ENCODE measurements at places on chromosomes 1 and 21. TPM values are rescaled to one million over a fixed set of nuclear protein-coding genes. Genes with fewer than 3 reads are reported as not detected.

- H3K36me3 ChIP-seq: peaks cover 65% of the 10 kb centered on the region
- no peaks in the 10 kb centered on the region for H3K27me3 ChIP-seq
- no peak overlapping the region for H3K27ac ChIP-seq
- H3K4me3 ChIP-seq: no peak overlapping the region
- no peak for DNase-seq
These were observed 144.5 kb upstream of the L1TD1 start for GRCh38 chr1:62050165-62050564.

DNA sequence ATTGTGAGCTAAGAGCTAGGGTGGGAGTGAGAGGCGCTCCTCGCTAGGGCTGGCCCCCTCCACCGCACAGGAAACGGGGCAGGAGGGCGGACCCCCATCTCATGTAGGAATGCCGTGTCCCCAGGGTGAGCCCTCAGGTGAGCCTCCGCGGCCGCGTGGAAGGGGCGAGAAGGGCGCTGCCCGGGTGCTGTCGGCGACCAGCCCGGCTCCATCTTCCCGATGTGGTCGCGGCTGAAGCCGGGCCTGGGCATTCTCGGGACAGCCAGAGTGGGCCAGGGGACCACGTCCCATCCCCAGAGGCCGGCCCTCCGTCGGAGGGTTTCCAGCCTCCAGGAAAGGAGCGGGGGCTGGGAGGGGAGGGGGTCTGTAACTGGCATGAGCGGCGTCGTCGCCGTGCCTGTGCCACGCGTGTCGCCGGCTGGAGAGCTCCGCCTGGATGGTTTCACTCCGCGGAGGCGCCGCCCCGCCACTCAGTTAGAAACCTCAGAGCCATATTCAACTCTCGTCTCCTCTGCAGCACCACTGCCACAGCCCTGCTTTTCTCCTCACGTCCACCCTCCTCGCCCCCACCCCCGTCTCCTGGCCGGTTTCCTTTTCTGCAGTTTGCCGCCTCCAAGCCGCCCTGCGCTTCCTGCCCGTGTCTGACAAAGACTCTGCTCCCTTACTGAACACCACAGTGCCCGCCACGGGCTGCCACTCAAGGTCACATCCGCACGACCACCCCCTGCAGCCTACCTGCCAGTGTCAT, at the start of gene TMEM269:
TMEM269 (plus strand) TSS at position 46 of the 748 bp plus-strand sequence. CDS start 4,903 bp downstream, outside the sequence.
- DNase-seq: no peak
- peaks cover 12% of the 10 kb centered on the region for H3K27me3 ChIP-seq
- H3K27ac ChIP-seq: peak within 1 kb of the TSS; percentile 32
- H3K36me3 ChIP-seq: no peaks in the 10 kb centered on the region
- H3K4me1 ChIP-seq: peaks cover 10% of the 10 kb centered on the region

DNA sequence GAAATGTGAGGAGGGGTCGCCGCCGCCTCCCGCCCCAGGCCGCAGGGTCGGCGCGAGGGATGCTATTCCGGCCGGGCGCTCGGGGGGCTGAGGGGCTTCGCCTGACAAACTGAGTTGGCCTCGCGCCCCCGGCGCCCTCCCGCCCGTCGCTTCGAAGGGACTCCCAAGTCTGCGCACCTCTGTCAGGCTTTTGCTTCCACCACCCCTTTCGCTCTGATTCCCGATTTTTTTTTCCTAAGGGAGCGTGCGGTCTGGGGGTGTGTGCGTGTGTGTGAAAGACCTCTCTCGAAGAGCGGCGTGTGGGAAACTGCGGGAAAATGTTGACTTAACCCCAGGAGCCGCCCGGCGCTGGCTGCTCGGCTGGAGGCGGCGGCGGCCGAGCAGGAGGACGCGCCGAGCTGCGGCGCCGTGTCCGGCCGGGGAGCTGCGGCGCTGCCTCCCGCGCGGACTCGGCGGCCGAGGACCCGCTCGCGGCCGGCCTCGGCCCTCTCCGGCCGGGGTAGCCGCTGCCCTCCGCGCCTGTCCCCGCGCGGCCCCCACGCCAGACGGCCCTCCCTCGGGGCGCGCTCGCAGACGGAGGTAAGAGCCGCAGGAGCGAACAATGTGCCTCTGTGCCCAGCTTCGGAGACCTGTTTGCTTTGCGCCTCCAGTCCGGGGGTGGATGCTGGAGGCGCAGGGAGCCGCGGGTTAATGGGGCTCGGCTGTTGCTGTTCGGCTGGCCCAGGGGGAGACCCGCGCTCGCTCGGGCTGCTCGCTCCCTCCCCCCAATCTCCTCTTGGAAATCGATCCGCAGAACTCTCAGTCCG, 1.1 kb downstream of the ADGRL2 start:
- H3K27ac ChIP-seq: peak overlapping the region; percentile 76
- no peak for DNase-seq
- peaks cover 4% of the 10 kb centered on the region for H3K4me1 ChIP-seq
- H3K4me3 ChIP-seq: peak overlapping the region; percentile 69

DNA sequence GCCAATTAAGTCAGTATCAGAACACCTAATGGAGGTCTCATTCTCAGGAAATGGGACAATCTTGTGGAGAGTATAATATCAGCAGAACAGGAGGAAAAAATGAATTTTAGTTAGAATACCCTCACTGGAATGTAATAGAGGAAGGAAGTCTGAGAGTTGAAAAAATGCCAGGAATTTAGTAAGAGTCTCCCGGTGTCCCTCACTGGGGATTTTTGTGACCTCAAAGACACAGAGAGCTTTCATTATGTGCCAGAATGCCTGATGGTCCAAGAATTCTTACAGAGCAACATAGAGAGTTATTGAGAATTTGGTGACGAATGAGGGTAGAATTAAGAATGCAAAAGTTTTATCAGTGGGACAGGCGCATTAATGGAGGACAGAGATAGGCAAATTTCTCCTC, 443.5 kb upstream of the B3GALT2 start:
- H3K27ac ChIP-seq: no peak overlapping the region
- no peak for DNase-seq
- H3K36me3 ChIP-seq: no peaks in the 10 kb centered on the region

DNA sequence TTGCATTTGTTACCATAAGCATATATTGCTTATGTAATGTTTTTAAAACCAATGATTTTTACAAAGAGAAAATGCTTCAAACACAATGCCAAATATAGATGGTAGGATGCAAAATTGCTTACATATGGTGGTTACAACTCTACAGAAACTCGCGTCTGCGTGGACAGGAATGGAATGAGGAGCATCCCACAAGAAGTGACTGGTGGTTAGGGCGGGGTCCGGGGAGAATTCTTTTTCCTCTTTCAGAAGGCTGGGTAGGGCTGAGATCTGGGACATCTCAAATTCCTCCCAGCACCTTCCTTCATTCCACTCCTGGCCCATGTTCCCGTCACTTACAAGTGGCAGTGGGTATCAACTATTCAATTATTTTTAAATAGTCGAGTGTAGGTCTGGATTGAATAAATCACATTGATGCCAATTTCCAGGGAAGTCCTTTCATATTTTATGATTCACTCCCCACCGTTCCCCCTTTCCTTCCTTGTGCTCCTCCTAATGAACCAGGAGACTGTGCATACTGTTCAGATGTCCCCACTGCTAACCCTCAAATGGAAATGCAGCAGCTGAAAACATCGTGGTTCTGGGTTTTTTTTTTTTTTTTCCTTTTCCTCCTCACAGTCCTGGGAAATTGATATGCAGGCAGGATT, 174.5 kb upstream of the POU3F1 start:
- H3K27me3 ChIP-seq: no peaks in the 10 kb centered on the region
- H3K4me3 ChIP-seq: no peak overlapping the region
- no peak overlapping the region for H3K27ac ChIP-seq
- no peaks in the 10 kb centered on the region for H3K4me1 ChIP-seq
- DNase-seq: no peak

- no peak overlapping the region for H3K27ac ChIP-seq
- DNase-seq: no peak
- H3K4me1 ChIP-seq: peaks cover 12% of the 10 kb centered on the region
- no peak overlapping the region for H3K4me3 ChIP-seq
- H3K27me3 ChIP-seq: no peaks in the 10 kb centered on the region
- no peaks in the 10 kb centered on the region for H3K36me3 ChIP-seq
These were observed 53.3 kb upstream of the BOLA1 start for GRCh38 chr1:149846042-149846441.

DNA sequence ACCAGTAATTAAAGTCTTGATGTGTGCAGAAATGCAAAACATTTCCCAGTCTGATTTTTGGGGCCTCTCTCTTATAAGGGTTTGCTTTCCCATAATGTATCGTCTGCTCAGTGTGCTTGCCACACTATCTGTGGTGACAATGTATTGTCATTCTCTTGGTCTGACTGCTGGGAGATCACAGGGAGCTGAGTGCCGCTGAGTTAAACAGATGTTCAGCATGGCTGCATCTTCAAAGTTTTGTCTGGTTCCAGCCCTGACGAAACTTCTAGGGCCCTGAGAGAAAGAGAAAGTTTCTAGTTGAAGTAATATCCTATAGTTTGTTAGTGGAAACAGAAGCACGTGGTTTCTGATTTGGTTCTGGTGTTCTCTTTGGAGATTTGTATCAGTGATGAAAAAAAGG, 42.6 kb downstream of the DNM3 start:
- H3K4me3 ChIP-seq: no peak overlapping the region
- no peaks in the 10 kb centered on the region for H3K27me3 ChIP-seq
- DNase-seq: no peak
- no peaks in the 10 kb centered on the region for H3K36me3 ChIP-seq

DNA sequence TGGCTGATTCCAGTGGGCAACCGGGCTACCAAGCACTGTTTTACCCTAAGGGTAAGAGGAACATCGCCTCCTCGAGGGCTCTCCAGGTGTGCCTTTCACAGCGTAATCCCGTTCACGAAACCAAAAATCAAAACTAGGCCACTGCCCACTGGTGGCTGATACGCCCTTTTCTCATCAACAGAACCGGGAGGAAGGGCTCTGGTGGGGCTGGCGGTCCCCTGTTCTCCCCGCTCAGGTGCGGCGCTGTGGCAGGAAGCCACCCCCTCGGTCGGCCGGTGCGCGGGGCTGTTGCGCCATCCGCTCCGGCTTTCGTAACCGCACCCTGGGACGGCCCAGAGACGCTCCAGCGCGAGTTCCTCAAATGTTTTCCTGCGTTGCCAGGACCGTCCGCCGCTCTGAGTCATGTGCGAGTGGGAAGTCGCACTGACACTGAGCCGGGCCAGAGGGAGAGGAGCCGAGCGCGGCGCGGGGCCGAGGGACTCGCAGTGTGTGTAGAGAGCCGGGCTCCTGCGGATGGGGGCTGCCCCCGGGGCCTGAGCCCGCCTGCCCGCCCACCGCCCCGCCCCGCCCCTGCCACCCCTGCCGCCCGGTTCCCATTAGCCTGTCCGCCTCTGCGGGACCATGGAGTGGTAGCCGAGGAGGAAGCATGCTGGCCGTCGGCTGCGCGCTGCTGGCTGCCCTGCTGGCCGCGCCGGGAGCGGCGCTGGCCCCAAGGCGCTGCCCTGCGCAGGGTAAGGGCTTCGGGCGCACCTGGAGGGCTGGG, at the start of gene IL6R:
IL6R (plus strand) TSS at position 360 of the 763 bp plus-strand sequence; CDS start at position 647, 287 bp downstream.
- H3K36me3 ChIP-seq: no peaks in the 10 kb centered on the region
- peaks cover 24% of the 10 kb centered on the region for H3K4me1 ChIP-seq
- H3K27ac ChIP-seq: peak within 1 kb of the TSS; percentile 90
- peak within 1 kb of the TSS; percentile 64 for H3K4me3 ChIP-seq

DNA sequence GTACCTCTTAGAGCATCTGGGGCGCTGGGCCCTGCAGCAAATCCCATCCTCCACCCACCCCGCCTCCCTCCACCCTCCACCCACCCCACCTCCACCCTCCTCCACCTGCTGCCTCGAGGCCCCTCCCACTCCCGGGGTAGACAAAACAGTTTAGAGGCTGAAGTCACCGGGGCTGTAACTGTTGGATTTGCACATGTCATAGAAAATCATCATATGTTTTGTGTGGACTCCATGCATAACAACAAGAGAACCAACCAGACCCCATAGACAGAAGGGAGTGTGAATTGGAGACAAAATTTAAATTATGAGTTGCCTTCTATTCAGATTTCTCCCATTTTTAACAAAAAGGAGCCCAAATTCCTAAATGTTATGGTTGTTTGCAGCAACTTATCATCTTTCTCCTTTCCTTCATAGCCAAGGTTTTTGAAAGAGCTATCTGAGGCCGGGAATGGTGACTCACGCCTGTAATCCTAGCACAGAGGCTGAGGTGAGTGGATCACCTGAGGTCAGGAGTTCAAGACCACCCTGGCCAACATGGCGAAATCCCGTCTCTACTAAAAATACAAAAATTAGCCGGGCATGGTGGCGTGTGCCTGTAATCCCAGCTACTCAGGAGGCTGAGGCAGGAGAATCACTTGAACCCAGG, 28.2 kb upstream of the LGALS8 start:
- H3K4me1 ChIP-seq: no peaks in the 10 kb centered on the region
- no peaks in the 10 kb centered on the region for H3K27me3 ChIP-seq
- H3K27ac ChIP-seq: no peak overlapping the region
- no peaks in the 10 kb centered on the region for H3K36me3 ChIP-seq

GRCh38 chr1:169184812-169185211, 78.3 kb downstream of the ATP1B1 start:
- no peaks in the 10 kb centered on the region for H3K36me3 ChIP-seq
- H3K27me3 ChIP-seq: no peaks in the 10 kb centered on the region
- DNase-seq: no peak

Gene PCP4
- 82.4 TPM for total RNA-seq

Gene CFHR2
- not detected for total RNA-seq

Gene LCE1E
- total RNA-seq: not detected

Gene ESRRG
- total RNA-seq: 0.13 TPM

Gene IGFN1
- total RNA-seq: not detected

Gene CD84
- total RNA-seq: 9.0 TPM

Gene FMN2
- not detected for total RNA-seq

Measured in esophagus squamous epithelium (tissue), 5 donors.